Suppressor macrophage (primary cell): ENCODE measurements at places on chromosomes 4 and X.

DNA sequence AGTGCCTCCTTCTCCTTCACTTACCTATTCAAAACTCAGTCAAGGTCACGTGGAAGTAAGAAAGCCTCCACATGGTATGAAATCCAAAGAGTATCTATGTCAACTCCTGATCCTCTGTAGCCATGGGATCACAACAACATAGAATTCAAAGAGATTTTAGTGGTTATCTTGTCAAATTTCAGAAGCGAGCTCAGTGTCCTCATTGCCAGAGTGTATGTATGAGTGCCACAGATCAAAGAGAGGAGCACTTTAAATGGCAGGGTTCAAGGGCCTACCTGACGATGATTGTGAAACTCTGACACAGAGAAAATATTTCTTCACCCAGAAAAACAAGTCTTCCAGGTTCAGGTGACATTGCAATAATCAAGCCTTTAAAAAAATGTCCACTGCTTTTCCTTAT, 1.2 kb upstream of the ACE2 start:
- no peak for DNase-seq

- DNase-seq: no peak
Measured at GRCh38 chr4:41241919-41242318, 14.8 kb upstream of the UCHL1 start.

DNA sequence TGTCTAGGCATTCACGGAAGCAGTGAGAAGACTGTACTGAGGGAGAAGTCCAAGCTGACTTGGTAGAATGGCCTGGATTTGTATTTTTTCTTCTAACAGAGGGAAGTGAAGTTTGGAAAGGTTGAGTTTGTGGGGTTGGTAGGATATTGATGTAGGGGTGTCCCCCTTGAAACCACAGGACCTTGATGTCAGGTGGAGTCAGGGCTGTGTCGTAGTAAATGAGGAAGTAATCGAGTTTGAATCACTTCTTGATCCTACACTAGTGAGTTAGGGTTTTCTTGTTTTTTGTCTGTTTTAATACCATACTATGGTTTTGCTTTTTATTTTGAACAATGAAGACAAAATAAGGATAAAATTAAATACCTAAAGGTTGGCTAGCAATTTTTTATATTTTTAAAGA, 30.1 kb upstream of the ANAPC4 start:
- DNase-seq: no peak

- DNase-seq: no peak
Measured at GRCh38 chr4:174244441-174244840, 39.0 kb downstream of the FBXO8 start.

GRCh38 chrX:35150052-35150451, 207.5 kb downstream of the FAM47B start:
- no peak for DNase-seq

GRCh38 chrX:71396576-71396975, 30.4 kb downstream of the TAF1 start:
- DNase-seq: no peak
